Spleen (tissue), 13 donors: ENCODE measurements at places on chromosomes 3 and 15. TPM values are rescaled to one million over a fixed set of nuclear protein-coding genes. Genes with fewer than 3 reads are reported as not detected.
A peak's percentile ranks its signal among the peaks of the same experiment; 100 is the strongest.

DNA sequence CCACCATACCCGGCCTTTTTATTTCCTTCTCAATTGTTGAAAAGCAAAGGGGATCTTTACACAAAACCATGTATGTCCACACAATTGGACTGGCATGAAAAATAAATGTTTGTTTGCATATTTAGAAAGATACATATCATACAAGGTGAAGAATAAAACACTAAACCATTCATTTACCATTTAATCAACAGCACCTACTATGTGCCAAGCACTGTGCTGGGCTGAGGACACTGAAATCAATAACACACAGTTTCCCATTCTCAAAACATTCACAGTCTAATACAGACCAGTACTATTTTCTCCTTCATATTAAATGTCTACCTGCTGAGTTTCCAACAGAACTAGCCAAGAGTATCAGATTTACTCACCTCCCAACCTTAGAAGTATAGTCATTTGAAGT lies 84.7 kb downstream of the IGF2BP2 start:
- no peak for DNase-seq

- no peak for DNase-seq
Observed at GRCh38 chr3:27905625-27906024, 183.5 kb upstream of the EOMES start.

DNA sequence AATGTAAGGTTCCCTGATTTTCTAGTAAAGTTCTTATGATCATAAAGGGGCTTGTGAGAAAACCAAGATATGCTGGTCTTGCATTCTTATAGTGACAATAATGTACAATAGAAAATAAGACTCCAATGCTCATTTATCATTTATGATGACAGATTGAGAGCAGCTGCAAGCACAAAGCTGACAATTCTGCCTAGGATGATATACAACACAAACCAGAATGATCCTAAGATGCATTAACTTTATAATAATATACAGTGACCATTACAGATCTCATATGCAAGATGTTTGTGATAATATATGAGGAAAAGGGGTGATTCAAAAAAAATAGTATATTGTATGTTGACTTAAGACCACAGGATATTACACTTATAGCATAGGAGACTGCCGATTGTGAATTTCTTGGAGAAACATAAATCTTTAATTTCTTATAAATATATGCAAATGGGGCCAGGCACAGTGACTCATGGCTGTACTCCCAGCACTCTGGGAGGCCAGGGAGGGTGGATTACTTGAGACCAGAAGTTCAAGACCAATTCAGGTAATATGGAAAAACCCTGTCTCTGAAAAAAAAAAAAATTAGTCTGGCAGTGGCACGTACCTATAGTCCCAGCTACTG lies 387.0 kb downstream of the ZBBX start:
- no peak for DNase-seq

- no peak for DNase-seq
Observed at GRCh38 chr15:58931987-58932588, 1.4 kb downstream of the SLTM start.

GRCh38 chr15:92343924-92344643 lies 49.6 kb upstream of the ST8SIA2 start:
- no peak for DNase-seq

GRCh38 chr15:28114721-28115622 lies 15.9 kb upstream of the OCA2 start:
- DNase-seq, result peak; percentile 71

Gene PDIA5
- 7.3 TPM for polyA plus RNA-seq

Gene RPN1
- 75.4 TPM for polyA plus RNA-seq

DNA sequence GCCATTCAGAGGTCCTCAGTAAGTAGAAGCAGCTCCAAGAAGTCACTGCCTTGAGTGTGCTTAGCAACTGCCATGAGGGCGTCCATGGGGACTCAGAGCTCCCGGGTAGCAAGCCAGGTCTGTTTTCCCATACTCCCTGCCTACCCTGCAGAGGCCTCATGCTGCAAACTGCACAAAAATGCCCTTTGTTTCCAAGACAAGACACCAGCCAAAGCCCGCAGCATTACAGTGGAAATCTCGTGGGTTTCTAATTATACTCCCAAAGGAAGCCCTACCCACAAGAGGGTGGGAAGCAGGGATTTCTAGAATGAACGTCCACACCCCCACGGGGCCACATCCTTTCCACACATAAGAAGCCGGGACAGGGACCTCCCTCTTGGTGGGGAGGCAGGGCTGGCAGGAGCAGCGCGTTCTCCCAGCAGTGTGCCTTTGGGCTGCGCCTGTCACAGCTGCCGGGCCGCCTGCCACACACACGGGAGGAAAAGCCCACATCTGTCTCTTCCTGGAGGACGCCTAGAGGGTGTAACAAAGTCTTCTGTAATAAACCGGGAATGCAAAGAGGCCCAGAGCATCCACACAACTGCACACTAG lies 31.1 kb downstream of the FAM174B start:
- DNase-seq, result peak; percentile 41

DNA sequence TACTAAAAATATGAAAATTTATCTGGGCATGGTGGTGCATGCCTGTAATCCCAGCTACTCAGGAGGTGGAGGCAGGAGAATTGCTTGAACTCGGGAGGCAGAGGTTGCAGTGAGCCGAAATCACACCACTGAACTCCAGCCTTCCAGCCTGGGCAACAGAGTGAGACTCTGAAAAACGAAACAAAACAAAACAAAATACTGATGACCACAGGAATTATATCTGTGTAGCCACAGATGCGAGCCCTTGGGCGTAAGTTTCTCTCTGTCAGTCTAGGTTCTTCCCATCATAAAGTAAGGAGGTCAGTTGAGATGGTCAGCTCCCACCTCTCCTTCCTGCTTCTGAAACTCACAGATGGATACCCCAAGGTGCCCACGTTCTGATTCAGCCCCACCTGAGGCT lies 37.7 kb upstream of the CFAP161 start:
- DNase-seq, result no peak

DNA sequence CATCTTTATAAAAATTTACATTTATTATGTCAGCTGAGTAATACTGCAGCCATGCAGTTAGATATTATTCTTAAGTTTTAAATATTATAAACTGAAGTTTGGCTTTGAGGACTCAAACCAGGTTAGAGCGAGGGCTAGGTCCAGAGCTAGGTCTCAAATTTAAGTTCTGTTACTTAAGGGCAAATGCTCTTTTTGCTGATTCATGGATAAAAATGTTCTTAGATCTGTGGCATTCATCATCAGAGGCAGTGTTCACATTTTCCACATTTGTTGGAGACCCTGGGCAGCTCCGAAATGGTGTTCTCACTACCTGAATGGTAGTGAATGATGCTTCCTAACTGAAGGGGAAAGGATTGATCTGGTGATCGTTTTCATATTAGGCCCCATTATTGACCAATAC lies 121.4 kb upstream of the MB21D2 start:
- DNase-seq, result no peak

GRCh38 chr15:55267401-55268175 lies 22.0 kb downstream of the RAB27A start:
- peak; percentile 95 for DNase-seq

- no peak for DNase-seq
Observed at GRCh38 chr3:128760881-128761280, 34.9 kb downstream of the RAB7A start.

- no peak for DNase-seq
Observed at GRCh38 chr3:128568602-128569490, 75.8 kb upstream of the GATA2 start.

Gene HCLS1
- 243 TPM for polyA plus RNA-seq

DNA sequence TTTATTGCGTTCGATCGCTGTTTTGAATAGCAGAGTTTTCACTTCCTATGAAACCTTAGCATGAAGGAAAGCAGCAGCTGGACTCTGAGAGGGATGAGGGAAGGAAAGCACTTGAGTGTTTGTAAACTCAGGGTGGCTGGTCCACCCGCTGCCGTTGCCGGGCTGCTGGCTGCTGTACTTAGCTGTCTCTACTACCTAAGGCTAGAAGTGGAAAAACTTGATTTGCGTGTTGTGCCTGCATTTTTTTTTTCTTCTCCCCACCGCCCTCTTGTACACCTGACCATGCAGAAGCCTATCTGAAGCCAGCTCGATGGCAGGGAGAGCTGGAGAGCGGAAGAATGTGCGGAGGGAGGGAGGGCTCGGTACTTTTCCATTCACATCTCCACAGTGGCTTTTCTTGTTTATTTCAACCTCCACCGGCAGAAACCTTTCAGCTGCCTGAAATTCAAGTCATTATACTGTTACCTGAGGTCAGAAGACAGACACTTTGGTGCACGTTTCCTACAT lies 4.8 kb upstream of the BCL6 start:
- no peak for DNase-seq

DNA sequence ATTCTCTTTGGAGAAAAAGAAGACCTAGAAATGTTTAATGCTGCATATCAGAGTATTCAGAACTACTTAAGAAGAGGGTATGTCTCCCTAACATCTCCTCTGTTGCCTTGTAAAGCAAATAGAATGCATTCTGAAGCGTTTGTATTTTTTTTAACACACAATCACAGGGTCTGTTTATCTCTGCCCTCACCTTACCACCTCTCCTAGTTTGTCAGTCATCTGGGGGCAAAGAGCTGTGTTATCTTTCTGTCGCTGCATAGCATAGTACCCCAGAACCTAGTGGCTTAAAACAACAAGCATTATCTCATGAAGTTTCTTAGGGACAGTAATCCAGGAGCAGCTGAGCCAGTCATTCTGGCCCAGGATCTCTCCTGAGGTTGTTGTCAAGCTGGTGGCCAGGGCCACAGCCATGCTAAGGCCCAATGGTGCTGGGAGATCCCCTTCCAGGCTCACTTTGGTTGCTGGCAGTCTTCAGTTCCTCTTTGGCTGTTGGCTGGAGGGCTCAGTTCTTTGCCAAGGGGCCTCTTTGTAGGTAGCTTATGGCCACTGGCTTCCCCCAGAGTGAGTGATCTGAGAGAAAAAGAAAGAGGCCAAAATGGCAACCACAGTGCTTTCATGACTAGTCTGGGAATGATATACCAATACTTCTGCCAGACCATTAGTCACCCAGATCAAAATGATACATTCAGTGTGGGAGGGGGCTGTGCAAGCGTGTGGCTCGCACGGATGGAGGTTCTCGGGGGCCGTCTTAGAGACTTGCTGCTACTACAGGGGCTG lies 17.8 kb downstream of the EDEM1 start:
- no peak for DNase-seq

DNA sequence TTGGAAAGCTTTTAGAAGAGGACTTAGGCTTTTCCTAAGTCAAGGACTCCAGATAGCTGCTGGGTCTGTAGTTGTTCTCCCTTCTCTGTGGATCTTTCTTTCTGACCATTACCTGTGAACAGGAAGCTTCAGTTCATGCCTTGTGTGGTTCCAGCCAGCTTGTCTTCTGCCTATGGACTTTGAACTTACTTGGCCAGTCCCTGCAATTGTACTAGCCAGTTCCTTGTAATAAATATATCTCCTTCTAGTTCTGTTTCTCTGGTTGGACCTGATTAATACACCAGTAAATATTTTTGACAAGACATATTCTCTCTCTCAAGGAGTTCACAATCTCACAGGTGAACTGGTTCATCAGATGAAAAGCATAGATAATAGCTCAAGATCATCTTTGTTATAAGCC lies 341.3 kb upstream of the DPPA4 start:
- no peak for DNase-seq

DNA sequence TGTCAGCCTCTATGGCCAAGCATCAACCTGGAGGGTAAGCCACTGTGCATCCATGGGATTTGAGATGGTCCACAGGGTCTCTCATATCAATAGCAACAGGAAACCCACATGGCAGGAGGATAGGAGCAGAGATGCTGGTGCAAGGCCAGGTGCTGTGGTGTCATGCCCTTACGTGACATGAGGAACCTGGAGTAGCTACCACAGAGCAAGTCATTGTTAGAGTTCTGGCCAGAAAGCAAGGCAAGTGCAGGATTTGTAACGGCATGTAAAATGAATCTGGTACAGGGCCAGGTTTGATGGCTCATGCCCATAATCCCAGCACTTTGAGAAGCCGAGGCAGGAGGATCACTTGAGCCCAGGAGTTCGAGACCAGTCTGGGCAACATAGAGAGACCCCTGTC lies 14.8 kb upstream of the ZNF774 start:
- no peak for DNase-seq

Gene KBTBD13
- polyA plus RNA-seq, result not detected

Gene SMCO1
- polyA plus RNA-seq, result not detected

Gene CHST13
- 0.26 TPM for polyA plus RNA-seq

DNA sequence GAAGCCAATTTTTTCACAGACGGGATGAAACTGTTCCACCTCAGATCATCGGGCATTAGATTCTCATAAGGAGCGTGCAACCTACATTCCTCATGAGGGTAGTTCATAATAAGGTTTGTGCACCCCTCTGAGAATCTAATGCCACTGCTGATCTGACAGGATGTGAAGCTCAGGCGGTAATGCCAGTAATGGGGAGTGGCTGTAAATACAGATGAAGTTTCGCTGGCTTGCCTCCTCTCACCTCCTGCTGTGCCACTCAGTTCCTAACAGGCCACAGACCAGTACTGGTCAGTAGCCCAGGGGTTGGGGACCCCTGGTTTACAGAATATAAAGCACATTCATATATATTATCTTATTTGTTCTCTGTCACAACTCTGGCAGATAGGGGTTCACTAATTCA lies 2.1 kb upstream of the LIMD1 start:
- DNase-seq, result peak; percentile 42

GRCh38 chr3:62718515-62719320 lies 156.5 kb downstream of the CADPS start:
- DNase-seq, result no peak

DNA sequence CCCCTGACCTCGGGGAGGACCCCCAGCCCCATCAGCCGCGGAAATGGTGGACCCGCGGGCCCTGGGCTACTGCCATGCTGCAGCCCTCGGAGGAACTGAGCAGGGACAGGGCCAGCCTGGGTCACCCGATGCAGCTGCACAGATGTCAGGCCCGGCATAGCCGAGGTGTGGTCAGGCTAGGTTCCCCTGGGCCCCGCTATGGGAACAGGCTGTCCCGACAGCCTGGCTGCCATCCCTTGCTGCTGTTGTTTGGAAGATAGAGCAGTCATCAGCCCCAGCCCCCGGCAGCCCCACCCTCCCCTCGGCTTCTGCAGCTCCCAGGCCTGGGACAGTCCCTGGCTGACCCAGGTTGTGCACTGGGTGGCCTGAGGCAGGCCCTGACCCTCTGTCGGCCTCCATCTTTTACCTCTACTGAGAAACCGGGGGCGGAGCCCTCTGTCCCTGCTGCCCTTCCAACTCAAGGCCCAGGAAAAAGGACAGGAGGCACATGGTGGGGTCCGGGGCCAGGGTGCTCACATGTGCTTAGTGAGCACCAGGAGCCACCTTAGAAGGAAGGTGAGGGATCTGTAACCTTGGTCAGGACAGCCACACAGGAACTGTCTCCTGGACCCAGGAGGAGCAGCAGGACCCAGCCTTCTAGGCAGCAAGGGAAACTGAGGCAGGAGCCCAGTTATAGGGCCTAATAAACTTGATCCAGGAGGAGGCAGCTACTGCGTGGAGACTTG lies 31.5 kb upstream of the FBLN2 start:
- DNase-seq, result no peak

DNA sequence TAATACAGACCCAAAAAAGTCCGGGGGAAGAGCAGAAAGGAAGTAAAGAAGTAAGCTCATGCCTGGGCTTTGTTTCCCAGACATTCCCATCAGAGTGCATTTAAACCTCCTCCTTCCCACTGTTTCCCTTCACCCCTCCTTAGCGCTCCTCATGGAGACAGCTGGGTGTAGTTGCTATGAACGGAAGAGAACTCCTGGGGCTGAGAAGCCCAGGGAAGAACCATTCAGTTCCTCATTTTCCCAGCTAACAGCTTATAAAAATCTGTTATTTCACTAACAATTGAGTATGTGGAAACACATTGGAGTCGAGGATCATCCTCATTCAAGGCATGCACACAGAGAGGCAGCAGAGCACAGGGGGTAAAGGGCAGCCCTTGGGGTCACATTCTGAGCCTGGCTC lies 299.3 kb downstream of the SHQ1 start:
- DNase-seq, result no peak

- no peak for DNase-seq
Observed at GRCh38 chr3:125289429-125289981, 77.0 kb upstream of the SLC12A8 start.

Gene CEMIP
- polyA plus RNA-seq, result 0.46 TPM

Gene OGG1
- polyA plus RNA-seq, result 15.9 TPM

Gene FETUB
- not detected for polyA plus RNA-seq
